Foreskin melanocyte (primary cell): ENCODE measurements at places on chromosomes 2 and 18.

DNA sequence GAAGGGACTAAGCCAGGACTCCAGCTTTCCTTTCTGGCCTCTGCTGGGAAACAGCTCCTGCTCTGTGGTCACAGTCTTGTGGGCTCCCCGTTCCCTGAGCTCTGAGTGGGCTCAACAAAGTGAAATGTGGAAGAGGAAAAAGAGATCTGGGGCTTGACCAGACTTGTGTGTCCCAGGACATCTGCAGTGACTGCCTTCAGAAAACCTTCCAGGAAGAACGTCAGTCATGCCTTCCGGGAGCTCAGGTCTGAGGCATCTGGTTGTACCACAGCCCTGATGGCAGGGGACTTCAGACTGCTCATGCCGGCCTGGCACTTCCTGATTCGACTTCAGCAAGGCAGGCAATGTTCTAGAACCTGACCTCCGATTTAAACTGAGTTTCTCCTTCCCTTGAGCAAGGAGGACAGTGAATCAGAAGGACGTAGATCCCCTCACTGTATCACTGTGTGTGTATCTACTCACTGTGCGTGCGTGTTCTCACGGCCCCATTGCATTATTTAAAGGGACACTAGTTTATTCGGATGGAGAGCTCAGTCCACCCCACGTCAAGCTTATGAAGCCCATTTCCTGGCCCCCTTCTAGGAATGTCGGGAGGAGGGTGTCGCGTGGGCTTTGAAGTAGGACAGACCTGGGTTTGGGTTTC is 548 bp upstream of the FBLN7 start:
- no peak for DNase-seq

- no peak for DNase-seq
Observed at GRCh38 chr2:239341146-239341732, 59.6 kb downstream of the HDAC4 start.

GRCh38 chr18:36315736-36316135 is 18.2 kb downstream of the FHOD3 start:
- no peak for DNase-seq

DNA sequence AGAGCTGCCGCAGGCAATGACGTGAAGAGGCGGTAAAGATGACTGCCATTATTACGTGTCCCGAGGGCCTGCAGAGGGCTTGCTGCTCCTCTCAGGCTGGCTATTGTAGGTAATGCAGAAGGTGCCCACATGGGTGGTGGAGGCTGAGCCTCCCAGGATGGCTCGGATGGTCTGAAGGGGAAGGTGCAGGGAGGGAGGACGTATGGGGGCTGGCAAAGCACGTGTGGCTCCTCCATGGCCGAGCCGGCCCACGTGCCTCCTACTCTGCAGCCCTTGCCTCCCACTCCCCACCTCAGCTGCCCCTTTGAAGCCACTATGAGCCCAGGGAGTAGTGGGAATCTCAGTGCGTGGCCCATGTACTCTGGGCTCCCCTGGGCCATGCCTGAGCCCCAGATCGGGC is 48.9 kb downstream of the EDAR start:
- no peak for DNase-seq

- DNase-seq: no peak
Observed at GRCh38 chr2:112074506-112074905, 19.4 kb downstream of the TMEM87B start.

DNA sequence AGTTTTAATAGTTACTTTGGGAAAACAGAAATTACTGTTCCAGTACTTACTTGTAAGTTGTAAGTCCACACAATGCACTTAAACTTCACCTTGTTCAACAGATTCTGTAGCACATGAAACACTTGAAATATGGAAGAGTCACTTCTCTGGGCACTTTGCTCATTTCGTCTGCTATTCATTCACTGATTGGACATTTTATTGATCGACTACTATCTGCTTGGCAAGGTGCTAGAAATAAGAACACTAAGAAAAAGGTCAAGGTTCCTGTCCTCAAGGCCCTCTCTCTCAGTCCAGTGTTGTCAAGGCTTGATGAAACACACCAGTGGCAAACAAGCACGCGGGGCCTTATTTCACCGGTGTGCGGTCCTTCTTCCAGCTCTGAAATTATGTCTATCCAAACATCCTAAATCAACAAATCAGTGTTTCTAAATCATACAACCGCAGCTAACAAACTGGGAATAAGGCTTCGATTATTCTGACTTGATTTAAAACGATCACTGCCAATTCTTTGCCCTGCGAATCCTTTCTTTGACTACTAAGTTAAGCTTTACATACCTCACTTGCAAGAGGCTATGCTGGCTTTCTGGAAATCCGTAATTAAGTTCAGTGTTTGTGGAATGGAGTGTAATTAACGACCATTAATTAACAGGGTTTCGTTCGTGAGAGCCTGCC is 780 bp upstream of the ITGAV start:
- no peak for DNase-seq

- no peak for DNase-seq
Observed at GRCh38 chr2:236899146-236899545, 186.5 kb upstream of the COPS8 start.

DNA sequence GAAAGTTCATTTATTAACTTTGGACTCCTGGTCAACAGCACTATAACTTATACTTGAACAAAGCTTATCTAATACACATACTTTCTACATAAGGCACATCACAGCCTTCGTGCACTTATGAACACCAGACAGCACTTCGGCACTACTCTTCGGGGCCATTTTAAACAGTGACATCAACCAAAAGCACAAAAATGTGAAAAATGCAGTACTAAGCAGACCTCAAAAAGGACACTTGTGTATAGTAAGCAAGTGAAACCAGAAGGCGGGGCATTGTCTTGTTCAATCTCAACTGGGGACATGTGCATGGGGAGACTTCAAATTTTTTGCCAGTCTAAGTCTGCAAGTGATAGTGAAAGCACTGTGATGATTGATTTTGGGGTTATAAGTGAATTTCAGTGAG is 163.0 kb downstream of the NCKAP5 start:
- DNase-seq: no peak

GRCh38 chr2:85886590-85886989 is 2.2 kb downstream of the ST3GAL5 start:
- DNase-seq: peak; percentile 69

DNA sequence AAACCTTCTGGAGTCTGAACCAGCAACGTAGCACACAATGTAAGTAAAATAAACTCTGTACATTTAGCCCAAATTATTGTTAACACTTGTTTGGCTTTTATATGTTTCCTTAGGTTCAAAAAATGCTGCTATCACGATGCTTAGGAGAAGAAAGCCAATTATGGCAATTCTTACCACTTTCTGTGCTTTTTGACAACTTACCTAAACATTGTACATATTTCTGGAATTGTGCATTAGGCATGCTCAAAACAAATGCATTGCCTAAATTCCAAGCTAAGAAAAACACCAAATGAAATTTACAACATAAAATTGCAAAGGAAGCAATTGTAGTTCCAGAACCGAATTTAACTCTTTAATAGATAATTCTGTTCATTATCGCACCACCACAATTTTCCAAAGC is 585.6 kb upstream of the DSEL start:
- DNase-seq: no peak

GRCh38 chr2:47652061-47652690 is 130.8 kb upstream of the MSH6 start:
- no peak for DNase-seq

DNA sequence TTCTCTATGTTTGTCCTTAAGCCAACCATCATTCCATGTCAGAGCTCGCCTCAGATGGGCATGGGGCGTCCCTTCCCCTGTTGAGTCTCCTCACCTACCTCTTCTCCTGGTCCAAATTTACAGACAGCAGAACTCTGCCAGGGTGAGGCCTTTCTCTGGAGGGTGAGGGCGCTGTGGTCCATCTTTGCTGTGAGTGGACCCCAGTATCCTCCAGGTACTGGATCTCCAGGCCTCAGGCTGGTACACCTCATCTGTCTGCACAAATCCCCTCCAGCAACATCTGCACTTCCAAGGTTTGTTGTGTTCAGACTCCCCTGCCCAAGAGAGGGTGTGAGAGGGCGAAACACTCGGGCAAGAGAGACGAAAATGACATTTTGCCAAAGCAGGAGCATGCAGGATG is 63.9 kb upstream of the EDAR start:
- no peak for DNase-seq

- no peak for DNase-seq
Observed at GRCh38 chr18:61225336-61225735, 107.9 kb upstream of the CDH20 start.

DNA sequence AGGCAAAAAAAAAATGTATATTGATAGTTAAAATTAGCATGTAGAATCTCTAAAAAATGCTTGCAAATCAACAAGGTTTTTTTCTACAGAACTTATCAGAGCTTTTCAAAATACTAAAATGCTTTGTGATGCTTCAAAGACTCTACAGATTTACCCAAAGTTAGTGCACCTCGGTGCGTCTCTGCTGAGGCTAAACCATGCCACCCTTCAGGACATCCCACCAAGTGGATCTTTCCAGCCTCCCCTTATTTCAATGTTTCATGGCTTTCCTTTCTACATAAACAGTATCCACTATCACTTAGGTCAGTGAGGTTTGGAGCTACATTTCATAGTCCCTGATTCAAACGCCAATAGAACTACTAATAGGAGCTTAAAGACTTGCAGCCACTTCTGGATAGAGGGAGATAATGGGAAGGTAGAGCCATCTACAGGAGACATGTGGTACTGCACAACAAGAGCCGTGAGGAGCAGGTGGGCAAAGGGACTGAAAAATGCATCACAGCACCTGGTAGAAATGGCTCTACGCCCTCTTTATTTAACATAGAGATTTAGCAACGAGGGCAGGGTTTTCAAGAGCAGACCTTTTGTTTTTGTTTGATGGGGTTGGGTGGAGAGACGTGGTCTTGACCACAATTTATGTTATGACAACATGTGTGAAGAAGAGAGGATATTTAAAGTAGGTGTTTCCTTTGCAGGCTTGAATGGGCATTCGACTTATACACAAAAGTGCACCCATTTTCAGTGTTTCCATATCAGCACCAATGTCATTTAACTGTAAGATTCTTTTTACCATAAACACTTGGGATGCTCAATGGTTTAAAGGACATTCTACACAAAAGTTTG is 56.1 kb upstream of the SLC35G4 start:
- DNase-seq: peak; percentile 40

- DNase-seq: no peak
Observed at GRCh38 chr2:43388371-43388770, 162.0 kb upstream of the ZFP36L2 start.

DNA sequence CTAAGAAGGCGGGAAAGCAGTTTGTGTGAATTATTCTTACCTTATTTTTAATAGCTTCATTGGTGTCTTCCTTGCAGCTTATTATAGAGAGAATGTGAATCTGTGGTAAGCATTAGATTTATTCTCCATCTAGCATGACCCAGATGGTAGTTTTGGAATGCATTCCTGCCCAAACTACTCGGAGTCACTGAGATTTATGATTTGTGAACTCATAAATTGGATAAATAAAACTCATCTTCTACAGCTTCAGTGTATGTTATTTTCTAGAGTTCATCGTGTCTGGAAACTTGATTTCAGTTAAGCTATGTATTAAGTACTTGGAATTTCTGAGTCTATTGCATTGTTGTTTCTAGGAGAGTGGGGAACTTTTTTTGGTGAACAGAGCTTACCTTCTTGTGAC is 170.5 kb downstream of the FAM210A start:
- DNase-seq: no peak

DNA sequence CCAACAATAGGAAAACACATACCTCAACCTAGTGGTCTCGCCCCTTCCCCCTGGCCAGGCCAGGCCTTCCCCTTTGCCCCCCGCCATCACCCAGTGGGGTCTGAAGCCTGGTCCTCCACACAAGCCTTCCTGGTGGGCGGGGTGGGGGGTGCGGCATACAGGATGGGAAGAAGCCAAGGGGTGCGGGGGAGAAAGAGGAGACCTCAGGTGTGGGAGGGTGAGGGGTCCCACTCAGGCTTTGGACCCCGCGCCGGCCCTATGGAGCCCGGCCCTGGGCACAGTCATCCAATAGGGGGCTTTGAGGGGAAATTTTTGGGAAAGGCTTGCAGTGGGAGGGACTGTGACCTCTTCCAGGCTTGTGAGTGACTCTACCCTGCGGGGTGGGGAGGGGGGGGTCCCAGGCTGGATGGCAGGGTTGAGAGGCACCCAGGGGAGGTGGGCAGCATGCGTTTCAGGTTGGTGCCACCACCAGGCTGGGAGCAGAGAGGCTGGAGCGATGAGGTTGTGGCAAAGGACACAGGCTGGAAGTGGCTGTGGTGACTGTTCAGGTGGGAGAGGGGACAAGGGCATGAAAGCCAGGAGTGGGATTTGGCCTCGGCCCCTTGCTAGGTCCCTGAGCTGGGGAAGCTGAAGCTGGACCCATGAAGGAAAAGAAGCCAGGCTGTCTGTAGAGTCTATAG is 1.3 kb downstream of the SLC66A3 start:
- DNase-seq: no peak

- no peak for DNase-seq
Observed at GRCh38 chr2:23286031-23286757, 98.8 kb upstream of the KLHL29 start.

DNA sequence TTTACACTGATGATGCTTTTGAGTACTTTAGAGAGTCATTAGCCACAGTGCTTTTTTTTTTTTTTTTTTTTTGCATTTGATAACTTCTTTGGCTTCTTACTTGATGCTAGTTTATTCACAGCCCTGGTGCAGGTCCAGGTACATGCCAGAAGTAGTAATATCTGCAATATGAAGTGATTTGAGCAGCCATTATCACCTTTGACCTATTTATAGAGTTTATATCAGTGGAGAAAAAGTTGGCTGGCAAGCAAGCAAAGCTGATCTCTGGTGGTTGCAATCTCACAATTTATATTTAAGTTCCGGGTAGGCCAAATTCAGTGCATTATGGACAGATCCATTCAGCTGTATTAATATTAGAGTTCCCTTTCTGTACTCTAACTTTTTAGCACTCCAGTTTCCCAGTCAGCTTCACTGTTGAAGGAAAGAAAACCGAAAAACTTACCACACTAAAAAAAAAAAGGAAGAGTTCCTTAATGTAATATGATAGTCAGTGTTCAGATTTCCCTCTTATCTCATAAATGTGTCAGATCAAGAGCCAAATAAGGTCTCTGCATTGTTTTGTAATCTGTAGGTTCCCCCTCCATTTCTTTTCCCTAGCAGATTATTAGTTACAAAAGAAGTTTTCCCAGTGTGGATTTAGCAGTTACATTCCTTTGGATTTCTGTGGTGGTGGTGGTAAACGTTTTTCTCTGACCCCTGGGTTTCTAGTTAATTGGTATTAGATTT is 78.6 kb downstream of the HAUS1 start:
- no peak for DNase-seq
